ENCODE measurements at places on chromosomes 3 and 15.
A peak's percentile ranks its signal among the peaks of the same experiment; 100 is the strongest.

DNA sequence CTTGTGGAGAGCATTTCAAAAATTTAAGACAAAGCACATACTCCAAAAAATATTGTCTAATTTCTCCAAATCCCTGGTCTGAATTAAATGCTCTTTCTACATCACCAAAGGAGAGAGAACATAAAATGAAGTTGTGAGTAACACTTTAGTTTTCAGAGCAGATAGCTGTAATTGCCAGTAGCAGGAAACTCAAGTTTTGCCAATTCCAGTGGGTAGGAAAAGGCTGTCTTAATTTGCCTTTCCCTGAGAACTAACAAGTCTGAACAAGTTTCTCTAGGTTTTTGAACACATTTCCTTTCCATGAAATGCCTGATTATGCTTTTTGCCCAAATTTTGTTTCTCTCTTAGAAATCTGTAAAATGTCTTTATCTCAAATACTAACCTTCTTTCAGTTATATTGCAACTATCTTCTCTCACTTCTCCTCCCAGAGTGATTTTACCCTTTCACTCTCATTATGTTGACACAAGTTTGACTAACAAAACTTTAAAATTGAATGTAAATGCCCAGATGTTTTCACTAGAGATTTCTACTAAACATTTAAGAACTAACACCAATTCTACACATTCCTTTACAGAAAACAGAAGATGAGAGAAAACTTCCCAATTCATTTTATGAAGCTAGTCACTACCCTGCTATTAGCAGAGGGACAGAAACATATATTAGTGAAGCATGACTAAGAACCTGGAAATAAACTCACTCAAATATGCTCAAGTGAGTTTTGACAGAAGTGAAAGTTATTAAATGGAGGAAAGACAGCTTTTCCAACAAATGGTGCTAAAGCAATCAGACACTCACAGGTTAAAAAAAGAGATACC is 38.4 kb downstream of the RFX7 start:
- no peak for DNase-seq

DNA sequence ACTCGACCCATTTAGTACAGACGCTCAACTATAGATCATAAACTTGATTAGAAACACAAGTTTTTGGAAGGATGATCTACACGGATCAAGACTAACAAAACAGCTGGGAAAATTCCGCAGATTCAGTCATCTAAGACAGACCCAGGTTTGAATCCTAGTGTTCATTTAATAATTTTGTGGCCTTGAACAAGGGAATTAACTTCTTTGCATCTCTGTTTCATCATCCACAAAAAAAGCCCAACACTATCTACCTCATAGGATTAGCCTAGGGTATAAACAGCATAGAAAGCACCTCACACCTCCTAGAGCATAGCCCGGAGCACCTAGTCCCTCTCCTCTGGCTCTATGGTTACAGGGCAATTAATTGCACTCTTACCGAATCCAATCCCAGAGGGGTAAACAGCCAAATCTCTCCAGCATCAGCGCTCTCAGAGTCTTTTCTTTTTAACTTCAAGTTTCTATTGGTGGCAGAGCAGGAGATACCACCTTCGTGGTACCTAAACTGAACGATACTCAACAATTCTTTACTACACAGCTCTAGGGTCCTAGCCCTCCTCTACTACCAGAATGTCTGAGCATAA is 3.5 kb downstream of the TBL1XR1 start:
- no peak for DNase-seq

GRCh38 chr3:143103652-143104051 is 15.9 kb upstream of the CHST2 start:
- no peak for DNase-seq

DNA sequence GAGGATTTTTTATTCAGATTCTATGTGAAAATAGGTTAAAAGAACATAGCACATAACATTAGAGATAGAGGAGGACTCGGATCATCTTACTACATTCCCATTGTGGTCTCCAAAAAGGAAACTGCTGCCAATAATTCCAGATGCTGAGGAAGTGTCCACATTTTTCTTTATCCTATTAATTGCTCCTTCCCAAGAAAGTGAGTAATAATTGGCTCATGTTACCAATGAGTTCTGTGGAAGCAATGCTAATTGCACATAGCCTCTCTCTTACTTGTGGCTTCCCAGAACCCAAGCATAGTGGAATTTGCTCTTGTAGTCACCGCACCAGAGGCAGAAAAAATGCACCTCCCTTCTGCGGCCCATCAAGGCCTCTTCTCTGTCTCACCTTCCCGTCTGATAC is 208.4 kb downstream of the PLOD2 start:
- no peak for DNase-seq

- no peak for DNase-seq
Measured at GRCh38 chr3:195180490-195181112, 90.4 kb downstream of the XXYLT1 start.

GRCh38 chr15:60389261-60390077 is 8.3 kb downstream of the ANXA2 start:
- DNase-seq, result peak; percentile 42

DNA sequence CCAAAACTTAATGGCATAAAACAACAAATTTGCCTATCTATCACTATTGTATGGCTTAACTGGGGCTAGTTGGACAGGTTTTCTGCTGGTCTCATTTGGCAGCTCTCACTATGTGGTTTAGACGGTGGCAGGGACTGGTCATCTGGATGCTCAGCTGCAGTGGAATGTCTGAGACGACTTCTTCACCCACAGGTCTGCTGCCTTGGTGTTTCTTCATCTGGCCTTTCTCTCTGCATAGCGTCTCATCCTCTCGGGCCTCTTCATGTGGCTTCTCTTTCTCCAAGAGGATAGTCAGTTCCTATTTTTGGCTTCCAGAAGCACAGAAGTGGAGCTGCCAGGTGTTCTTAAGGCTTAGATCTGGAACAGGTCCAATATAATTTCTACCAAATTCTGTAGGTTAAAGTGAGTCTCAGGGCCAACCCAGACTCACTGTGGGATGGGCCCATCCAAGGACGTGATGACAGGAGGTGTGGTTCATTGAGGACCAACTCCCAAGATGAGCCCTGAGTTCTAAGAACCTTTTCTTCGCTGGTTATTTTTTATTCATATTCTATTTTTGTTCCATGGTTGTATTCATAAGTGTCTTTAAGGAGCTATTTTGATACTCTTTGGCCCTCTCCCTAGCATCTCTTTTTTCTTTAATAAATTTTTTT is 18.6 kb downstream of the UBE2Q2 start:
- DNase-seq, result no peak

GRCh38 chr3:16795581-16795980 is 89.2 kb upstream of the PLCL2 start:
- no peak for DNase-seq

- DNase-seq, result no peak
Measured at GRCh38 chr15:79689030-79689429, 207.8 kb downstream of the MTHFS start.

GRCh38 chr3:76470285-76470684 is 569.6 kb upstream of the ROBO2 start:
- no peak for DNase-seq

DNA sequence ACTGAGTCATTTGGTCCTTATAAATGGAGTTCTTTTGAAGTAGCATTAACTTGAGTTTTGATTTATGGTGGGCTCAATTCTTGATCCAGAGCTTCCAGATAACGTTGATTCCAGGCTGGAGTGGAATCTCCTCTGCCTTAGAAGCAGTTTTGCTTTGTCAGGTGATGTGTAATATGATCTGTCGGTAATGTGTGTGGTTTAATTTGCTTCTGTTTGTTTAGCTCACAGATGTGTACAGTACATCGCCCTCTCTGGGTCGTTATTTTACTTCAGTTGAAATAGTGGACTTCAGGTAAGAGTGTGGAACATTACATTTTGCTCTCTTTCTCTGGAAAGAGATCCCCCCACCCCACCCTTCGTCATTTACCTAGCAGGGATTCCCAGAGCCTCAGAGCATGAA is 23.1 kb downstream of the C3orf52 start:
- no peak for DNase-seq

GRCh38 chr3:45955017-45955647 is 11.9 kb downstream of the CXCR6 start:
- no peak for DNase-seq

GRCh38 chr3:55826731-55827496 is 339.8 kb upstream of the WNT5A start:
- DNase-seq, result no peak

All from GM10248 (cell line).